Right cardiac atrium (tissue), 5 donors: ENCODE measurements at places on chromosomes 11 and 22.

GRCh38 chr11:17543041-17543440 lies 1.2 kb downstream of the USH1C start:
- no peak for DNase-seq

- no peak for DNase-seq
Observed at GRCh38 chr11:93054881-93055280, 85.4 kb downstream of the MTNR1B start.

- no peak for DNase-seq
Observed at GRCh38 chr11:35272391-35272902, 133.5 kb downstream of the CD44 start.

GRCh38 chr11:23778971-23779370 lies 717.9 kb upstream of the LUZP2 start:
- no peak for DNase-seq

- no peak for DNase-seq
Observed at GRCh38 chr11:74388678-74389327, 9.4 kb downstream of the PGM2L1 start.

GRCh38 chr11:13061294-13061990 lies 52.3 kb downstream of the RASSF10 start:
- DNase-seq: no peak

- DNase-seq: no peak
Observed at GRCh38 chr11:88478136-88478815, 140.7 kb upstream of the CTSC start.
